ENCODE measurements at places on chromosomes 3 and 15.

GRCh38 chr15:74826921-74827320, 494 bp downstream of the CPLX3 start:
- DNase-seq = no peak

DNA sequence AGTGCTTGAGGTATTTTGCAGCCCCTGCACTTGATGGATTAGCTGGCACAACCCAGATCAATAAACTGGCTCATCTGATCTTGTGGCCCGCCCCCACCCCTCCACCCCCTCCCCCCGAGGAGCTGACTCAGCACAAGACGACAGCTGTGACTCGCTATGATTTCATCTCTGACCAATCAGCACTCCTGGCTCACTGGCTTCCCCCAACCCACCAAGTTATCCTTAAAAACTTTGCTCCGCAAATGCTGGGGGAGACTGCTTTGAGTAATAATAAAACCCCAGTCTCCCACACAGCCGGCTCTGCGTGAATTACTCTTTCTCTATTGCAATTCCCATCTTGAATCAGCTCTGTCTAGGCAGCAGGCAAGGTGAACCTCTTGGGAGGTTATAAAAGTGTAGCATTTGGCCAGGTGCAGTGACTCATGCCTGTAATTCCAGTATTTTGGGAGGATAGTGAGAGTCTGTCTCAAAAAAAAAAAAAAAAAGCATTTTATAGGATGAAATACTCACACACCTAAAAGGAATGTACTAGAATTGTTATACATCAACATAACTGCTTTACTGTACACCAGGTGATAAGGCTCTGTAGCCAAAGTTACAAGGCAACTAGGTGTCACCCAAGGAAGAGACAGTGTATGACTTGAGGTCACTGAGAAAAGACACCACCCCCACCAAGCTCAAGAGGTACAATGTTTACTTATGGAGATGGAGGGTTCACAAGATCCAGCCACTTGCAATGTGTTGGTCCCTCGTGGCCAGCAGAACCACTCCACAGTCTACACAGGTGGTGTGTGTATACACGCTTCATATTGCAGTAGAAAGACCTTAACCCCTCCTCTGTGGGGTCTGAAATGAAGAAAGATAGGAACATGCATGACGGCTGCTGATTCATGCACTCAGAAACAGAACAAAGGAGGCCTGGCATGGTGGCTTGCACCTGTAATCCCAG, 8.6 kb downstream of the ZNF445 start:
- DNase-seq = no peak

GRCh38 chr15:70415398-70415797, 317.7 kb upstream of the TLE3 start:
- DNase-seq = no peak

DNA sequence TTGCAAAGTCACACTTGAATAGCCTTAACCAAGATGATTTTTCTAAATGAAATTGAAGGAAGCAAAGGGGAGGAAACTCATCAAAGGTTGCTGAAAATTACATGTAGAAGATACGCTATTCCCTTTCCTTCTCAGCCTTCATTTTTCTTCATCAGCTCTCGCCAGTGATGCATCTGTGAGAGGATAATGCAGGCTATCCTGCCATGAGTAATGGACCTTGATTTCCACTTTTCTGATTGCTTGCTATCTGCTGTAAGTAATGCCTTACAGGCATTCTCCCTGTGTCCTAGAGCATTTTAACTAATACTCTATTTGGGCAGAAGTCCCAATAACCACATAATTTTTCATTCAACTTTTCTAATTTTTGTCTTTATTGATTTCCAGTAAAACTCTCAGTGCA, 162.6 kb downstream of the BBX start:
- no peak for DNase-seq

DNA sequence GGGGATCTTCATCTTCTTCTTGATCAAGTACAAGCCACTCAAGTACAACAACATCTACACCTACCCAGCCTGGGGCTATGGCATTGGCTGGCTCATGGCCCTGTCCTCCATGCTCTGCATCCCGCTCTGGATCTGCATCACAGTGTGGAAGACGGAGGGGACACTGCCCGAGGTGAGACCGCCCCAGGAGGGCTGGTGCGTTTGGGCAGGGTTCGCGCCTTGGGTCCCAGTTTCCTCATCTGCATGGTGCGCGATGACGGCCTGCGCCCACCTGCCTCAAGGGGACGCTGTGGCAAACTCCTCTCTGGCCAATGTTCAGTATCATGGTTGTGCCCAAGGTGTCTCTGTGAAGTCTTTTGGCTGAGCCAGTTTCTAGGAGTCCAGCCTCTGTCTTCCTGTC, 57.5 kb upstream of the SLC6A1 start:
- no peak for DNase-seq

DNA sequence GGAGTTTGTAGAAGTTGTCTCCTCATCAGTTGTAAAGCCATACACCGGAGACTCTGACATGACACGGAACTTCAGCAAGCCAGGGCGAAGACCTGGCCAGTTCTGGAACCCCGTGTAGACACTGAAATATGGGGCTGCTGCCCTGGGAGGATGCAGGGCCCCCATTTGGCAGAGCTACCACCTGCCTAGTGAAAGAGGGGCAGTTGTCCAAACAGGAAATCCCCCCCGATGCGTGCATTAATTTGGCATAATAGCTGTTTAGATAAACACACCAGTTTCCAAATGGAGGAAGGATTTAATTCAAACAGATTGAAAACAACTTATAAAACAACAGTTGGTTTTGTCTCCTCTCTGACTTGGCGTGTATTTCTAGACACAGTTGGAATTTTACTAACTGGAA, 357.2 kb downstream of the GABRG3 start:
- DNase-seq = no peak

DNA sequence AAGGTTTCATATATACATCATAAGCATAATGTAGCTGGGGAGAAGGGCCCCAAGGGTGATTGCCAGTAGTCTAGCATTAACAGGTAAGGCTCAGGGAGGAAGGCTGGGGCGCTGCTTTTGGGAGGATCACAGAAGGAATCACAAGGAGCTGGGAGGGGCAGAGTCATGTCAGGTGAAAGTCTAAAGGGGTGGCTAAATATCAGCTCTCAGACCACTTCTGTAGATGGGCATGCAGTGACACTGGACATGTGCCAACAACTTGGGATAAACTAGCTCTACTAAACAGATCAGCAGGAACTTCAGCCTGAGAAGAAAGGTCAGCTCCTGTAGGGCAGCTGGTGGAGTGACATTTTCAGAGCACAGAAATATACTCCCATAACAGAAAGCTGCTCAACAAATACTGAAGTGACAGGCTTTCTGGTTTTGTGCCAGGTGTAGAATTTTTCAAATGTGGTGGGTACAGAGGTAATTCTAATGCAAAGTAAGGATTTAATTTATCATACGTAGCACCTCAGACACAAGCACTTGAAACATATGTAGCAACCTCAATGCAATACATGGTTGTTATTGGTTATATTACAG, 79.4 kb downstream of the PEX5L start:
- no peak for DNase-seq

- no peak for DNase-seq
Observed at GRCh38 chr3:126158016-126158911, 22.1 kb downstream of the ALDH1L1 start.

GRCh38 chr3:127590282-127590592, 296 bp downstream of the TPRA1 start:
- no peak for DNase-seq

DNA sequence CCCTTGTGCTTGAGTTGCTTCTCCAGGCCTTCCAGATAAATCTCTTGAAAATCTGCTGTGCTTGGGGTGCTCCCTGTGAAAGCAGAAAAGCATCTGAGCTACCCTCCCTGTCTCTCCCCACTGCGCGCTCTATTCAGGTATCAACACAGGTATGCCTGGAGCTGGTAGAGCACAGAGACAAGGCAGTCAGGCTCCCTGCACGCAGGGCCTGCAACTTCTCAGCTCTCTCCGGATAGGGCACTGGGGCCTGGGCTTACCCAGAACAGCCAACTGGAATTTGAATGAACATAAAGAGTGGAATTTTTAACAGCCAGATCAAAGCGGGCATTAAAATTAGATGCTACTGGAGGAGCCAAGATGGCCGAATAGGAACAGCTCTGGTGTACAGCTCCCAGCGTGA, 183.6 kb downstream of the XXYLT1 start:
- no peak for DNase-seq

DNA sequence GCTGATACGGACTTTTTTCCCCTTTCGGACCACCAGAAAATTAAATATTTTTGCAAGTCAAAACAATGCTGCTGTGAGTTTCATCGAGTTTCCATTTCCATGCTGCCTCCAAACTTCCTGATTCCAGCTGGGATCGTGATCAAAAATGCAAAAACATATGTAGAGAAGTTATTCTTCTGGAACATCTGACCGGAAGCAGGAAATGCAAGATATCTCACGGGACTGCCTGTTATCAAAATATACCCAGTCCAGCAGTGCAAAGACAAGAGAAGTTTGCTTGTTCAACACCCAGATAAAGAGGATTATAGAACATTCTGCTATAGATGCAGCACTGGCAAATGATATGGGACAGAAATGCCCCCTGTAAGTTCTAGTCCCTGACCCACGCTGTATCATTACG, 726.7 kb upstream of the NR2F2 start:
- no peak for DNase-seq

- no peak for DNase-seq
Observed at GRCh38 chr15:70153921-70154717, 56.4 kb upstream of the TLE3 start.

DNA sequence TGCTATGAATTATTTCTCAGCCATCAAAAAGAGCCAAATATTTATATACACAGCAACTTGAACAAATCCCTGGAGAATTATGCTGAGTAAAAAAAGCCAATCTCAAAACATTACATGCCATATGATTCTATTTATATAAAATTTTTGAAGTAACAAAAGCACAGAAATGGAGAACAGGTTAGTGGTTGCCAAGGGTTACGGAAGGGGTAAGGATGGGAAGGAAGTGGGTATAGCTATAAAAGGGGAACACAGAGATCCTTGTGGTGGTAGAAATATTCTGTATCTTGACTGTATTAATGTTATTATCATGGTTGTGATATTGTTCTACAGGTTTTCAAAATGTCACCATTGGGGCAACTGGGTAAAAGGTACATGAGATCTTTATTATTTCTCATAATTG, 62.3 kb upstream of the ASB14 start:
- no peak for DNase-seq

DNA sequence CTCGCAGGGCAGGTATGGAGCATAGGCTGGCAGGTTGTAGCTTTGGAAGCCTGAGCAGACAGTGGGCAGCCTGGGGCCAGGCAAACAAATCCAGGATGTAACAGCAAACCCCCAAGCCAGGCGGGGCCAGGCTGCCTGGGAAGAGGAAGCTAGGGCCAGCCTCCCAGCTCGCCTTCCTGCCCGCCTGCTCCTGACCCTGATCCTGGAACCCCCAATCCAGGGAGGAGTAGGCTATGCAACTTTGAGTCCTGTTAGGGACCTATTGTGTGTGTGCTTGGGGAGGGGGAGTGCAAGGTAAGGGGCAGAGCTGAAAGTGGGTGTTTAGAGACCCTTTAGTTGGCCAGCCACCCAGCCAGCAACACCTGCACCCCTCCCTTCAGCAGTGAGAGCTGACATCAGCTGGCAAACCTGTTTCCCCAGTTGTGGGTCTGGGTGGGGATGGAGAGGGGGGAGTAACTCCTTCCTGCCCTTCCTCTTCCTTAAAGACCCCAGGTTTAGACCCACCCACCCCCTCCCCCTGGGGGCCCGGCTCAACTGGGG, 2.5 kb downstream of the NBEAL2 start:
- DNase-seq = no peak

DNA sequence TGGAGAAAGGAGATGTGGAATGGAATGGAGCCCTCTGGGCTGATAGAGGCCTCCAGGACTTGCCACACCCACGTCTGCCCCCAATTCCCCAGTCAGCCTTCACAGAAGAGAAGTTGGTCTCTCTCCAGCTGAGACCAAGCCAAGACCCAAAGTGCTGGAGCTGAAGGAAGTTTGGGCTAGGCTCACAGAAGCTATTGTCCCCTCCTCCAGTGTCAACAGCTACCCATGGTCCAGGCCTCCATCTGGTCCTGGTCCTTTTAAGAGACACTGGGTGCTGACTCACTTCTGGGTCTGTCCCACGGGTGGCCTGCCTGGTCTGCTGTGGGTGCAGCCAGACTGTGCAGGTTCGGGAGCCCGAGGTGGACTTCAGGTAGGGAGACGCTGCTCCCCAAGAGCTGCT, 179.8 kb downstream of the APBA2 start:
- DNase-seq = no peak

Measured in GM12864 (cell line).